ENCODE measurements at places on chromosomes 4 and X.

DNA sequence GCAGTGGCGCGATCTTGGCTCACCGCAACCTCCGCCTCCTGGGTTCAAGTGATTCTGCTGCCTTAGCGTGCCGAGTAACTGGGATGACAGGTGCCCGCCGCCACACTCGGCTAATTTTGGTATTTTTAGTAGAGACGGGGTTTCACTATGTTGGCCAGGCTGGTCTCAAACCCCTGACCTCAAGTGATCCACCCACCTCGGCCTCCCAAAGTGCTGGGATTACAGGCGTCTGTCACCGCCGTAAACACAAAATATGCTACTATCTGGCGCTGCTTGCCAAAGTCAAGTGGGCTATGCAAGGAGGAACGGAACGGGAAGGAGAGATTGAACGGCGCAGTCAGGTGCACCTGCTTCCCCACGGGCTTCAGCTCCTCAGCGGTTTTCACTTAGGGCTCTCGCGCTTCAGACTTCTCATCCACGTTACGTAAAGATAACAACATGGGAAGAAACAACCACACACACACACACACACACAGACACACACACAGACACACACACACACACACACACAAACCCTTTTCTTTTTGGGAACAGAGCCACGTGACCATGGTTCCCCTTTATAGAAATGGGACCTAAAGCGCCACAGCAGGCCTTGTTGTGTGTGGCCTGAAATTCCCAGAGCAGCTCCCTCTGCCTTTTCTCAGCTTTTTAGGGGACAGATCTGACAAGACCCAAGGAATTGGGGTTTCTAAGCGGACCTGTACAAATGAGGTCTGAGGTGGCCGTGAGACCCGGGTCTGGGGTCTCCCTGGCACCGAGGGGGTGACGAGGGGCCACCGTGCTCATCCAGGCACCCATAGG lies 1.5 kb downstream of the P2RY8 start:
- DNase-seq, result peak; percentile 65

DNA sequence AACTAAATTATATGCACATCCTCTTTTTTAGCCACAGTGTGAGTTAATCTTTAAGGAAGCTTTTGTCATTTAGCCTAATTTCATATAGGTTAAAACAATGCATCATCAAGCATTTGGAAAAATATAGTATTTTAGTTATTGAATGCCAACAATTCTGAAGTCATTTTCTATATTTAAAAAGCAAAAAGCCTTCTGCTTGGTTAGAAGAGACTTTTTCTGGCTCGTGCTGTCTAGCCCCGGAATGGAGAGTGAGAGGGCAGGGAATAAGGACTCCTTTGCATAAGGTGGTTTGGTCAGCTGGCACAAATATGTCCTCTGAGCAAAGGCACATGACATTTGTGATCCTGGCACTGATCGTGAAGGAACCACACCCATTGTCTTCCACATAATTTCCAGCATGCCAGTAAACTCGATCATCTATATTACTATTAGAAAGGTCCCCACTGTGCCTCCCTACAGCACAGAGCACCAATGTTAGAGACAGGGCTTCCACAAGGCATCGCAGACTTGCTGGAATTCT lies 393.7 kb upstream of the INTU start:
- no peak for DNase-seq

DNA sequence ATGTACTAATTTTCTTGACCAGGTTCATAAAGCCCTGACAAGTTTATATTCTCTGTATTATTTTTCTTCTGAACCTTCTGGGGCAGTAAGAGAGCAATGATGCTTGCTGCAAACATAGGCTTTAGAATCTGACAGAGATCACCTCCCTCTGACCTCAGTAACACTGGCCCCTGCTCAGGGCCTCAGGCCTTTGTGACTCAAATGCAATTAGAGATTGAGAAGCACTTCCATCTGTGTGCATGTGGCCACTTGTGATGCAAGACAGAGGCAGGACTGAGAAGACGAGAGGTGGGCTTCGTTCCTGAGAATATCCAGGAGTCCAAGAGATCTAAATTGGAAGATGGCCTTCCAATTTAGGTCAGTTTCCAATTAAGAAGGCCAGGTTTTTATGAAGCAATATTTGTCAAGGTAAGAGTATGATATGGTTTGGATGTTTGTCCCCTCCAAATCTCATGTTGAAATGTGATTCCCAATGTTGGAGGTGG lies 82.8 kb upstream of the VEGFC start:
- DNase-seq, result no peak

DNA sequence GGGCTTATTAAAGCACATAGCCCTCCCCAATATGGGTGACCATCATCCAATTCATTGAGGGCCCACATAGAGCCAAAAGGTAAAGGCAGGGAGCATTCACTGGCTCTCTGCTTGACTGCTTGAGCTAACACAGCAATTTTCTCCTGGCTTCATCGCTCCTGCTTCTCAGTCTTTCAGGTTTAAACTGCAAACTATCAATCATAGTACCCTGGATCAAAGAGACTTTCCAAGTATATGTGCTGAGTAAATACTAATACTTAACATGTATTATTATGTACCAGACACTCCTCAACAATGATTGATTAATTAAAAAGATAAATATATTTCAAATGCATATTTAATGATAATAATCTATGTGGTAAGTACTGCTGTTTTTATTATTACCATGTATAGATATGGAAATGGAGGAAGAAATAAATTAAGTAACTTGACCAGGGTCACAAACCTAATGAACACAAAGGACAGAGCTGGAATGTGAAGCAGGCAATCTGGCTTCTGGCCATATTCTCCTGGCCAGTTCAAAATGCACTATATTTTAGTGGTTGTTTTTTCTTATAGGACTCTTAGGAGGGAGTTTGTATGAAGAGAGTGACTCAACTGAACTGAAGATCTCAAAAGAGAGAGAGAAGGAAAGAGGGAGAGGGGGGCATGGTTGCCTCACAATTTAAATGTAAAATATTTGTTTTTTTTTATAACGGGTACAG lies 1197.3 kb downstream of the TECRL start:
- DNase-seq, result no peak

Data from activated naive CD4-positive, alpha-beta T cell treated with anti-CD3 and anti-CD28 coated beads for 36 hours (primary cell).